ENCODE measurements at places on chromosomes 3 and 15.

- DNase-seq: no peak
Observed at GRCh38 chr15:101391431-101391830, 96.4 kb upstream of the SNRPA1 start.

GRCh38 chr3:187744169-187745151 is 808 bp downstream of the BCL6 start:
- peak; percentile 30 for DNase-seq

GRCh38 chr3:44104043-44104442 is 137.6 kb upstream of the TOPAZ1 start:
- no peak for DNase-seq

DNA sequence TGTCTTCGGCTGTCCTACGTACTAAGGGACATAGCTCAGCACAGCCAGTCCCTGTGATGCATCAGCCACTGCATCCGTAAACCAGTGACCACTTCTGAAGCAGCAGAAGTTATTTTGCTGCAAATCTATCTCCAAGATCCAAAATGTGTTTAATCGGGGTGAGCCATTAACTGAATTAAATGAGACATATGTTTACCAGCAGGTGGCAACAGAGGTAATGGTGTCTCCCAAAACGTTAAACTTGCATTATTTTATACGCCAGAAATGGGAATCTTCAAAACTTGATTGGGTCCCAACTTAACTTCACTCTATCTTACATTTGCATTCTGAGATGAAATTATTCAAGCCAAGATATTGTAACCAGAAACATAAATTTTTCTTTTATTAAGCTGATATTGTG is 75.3 kb upstream of the BOC start:
- DNase-seq: no peak

DNA sequence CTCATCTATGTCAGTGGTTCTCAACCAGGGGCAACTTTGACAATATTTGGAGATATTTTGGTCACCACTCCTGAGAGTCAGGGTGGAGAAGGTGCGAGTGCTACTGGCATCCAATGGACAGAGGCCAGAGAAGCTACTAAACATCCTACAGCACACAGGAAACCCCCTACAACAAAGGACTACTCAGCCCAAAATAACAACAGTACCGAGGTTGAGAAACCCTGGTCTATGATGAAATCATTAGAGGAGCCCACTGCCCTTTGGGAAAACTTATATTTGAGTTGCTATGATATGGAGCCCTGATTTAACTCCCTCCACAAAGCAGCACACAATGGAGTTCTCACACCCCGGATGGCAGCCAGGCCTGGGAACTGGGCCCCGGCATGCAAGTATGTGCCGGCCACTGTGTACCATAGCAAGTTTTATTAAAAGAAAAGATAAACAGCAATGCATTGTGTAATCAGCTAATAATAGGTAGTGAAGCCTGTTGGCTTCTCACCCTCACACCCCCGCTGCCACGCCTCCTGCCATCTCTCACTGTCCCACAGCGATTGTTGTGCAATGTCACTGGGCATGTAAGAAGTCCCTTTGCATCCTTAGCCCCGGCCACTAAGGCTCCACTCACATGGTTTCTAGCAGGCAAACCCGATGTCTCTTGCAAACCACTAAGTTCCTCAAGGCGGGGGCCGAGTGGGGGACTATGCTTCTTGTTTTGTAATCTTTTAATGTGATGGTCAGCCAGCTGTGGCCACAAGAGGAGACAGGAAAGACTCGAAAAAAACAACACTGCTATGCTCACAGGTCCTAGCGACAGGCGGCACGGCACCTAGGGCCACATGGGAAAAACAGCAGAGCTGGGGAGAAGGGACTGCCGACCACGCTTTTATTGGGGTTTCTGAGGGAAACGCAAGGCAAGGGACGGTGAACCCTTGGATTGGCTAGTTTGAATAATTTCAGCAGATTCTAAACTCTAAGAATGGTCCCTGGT is 110.0 kb downstream of the AQP9 start:
- DNase-seq: no peak

DNA sequence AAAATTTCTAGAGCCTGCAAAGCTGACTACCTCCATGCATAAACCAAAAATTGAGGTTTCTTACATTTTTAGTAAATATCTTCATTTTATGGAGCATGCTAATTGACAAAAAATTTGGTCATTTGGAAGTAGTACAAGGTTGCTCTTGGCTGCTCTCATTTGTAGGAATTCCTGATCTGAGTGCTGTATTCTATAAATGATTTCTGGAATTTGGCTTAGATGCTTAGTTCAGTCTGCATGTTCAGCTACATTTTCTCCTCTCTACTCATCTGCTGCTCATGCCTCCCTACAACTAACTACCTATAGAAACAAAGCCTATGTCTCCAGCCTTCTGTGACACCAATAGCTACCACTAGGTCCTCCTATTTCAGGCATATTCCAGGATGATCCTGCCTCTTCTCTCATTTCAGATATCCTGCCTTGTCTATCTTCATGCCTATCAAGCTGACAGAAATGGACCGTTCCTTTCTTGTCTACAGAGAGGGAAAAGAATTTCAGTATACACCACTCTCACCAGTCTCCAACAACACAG is 901.1 kb downstream of the TBL1XR1 start:
- DNase-seq: no peak

- no peak for DNase-seq
Observed at GRCh38 chr3:134931045-134931785, 136.2 kb downstream of the EPHB1 start.

DNA sequence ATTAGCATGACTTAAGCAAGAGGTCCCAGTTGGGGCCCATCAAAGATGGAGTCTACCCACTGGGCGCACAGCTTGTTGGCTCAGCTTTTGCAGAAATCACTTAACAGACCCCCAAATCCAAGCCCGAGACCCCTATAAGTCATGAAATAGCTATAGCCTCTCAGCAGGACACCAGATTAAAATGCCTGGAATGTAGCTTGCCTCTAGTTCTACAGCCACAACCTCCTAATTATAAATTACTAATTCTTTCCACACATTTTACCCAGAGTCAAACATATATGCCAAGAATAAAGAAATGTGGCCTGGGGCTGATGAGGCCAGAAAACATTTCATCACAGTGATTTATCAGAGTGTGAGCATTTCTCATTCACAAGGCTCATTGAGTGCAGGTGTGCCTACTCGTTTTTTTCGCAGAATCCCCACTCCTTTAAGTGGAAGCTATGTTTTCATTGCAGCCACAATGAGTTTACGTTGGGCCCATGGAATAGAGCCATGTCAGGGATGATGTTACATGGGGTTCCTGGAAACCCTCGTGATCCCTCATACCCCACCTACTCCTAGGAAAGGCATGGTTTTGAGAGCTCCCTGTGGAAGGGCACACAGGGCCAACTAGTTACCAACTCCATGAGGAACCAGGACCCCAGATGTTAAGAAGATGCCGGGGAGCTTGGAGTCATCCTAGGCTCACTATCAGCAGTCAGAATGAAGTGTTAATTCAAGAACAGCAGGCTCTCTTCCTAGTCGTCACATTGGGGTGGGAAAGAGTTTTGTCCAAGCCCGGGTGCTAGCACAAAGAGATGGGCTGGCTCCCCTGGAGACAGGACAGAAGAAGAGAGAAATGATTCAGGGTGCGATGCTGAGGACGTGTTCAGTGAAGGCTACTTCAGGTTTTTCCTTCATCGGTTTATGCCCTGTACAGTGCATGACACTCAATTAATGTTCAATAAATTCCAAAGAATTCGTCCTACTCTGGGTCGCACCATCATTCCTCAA is 90.2 kb upstream of the ABHD17C start:
- DNase-seq: no peak

GRCh38 chr3:106715286-106715685 is 662.0 kb upstream of the CCDC54 start:
- DNase-seq: no peak

DNA sequence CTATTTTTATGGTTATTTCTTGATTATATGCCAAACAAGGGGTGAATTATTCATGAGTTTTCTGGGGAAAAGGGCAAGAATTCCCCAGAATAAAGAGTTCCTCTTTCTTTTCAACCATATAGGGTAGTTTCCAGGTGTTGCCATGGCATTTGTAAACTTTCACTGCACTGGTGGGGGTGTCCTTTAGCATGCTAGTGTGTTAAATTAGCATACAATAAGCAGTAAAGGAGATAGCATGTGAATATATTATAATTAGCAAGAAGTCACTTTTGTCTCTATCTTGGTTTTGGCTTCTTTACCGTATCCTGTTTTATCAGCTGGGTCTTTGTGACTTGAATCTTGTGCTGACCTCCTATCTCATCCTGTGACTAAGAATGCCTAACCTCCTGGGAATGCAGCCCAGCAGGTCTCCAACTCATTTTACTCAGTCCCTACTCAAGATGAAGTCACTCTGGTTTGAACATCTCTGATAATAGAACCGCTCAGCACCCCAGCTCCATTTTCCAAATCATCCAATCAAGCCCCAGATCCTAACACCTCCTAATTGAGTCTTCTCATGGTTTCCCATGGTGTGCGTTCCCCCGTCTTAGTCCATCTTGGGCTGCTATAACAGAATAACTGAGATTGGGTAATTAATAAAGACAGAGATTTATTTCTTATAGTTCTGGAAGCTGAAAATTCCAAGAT is 3.4 kb upstream of the SELENOT start:
- DNase-seq: peak; percentile 67

- DNase-seq: no peak
Observed at GRCh38 chr3:113212150-113212843, 940 bp downstream of the BOC start.

- peak; percentile 43 for DNase-seq
Observed at GRCh38 chr15:80695099-80695910, at the start of gene ABHD17C. Gene ABHD17C, plus strand, starts transcription at chr15:80695310. Its CDS starts 120 bp downstream, at chr15:80695430.

- DNase-seq: no peak
Observed at GRCh38 chr15:77417602-77418001, 2.3 kb downstream of the PEAK1 start.

DNA sequence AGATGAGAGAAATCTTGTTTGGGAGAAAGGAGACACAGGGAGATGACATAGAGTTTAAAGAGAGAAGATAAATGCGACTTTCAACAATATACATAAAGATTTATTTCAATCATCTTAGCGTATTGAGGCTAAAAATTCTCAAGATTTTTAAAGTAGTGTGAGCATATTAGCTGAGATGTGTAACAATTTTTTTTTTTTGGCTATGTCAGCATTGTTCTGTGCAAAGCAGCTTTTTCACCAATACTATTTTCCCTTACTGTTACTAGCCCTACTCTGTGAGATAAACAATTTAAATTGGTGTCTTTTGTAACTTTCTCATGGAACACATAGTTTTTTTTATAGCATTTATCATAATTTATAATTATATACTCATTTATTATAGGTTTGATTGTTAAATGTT is 185.2 kb upstream of the ZNF385D start:
- DNase-seq: no peak

DNA sequence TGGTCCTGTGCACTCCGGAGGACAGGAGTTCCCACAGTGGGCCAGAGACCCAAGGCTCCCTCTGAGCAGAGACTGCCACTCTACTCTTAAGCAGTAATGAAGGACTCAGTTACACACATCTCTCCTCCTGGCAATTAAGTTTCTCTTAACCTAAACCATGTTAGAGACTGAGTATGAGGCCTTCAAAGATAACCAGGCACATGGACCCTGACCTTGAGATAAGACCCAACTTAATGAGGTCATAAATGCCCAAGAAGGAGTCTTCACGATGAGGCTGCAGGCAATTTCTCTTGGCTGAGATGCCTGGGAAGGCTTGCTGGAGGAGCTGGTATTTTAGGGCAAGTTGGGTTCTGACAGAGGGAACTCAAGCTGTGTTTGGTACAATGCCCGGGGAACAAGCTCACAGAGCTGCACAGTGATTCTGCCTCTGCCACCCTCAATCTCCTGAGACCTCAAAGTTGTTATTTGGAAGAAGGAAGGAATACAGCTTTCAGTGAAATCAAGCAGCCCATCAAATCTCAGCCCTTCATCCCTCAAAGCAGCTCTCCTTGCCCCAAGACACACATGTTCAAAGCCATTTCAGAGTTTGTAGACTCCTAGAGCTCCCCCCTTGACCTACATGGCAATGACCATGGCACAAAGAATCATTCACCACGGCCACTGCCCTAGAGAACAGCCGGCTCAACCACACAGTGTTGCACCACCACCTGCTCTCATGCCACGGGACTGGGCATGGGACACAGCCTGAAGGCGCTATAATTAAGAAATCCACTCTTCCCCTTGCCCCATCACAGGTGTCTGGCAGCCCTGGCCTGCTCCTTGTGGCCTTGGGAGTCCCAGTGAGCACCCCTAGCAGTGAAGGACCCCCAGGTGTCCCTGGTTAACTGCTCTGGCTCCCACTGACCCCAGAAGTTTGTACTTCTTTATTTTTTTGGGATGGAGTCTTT is 7.1 kb downstream of the RMDN3 start:
- no peak for DNase-seq

DNA sequence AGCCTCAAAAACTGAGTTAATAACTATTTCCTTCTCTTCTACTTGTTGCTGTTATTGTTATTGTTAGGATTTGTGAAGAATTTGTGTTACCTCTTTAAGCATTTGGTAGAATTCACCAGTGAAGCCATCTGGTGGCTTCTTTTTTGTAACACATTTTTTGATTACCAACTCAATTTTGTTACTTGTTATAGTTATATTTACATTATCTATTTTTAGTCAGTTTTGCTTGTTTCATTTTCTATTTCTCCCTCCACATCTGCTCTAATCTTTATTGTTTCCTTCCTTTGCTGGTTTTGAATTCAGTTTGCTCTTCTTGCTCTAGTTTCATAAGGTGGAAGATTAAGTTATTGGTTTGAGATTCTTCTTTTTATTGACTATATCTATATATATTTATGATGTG is 3.7 kb upstream of the SLC9C1 start:
- no peak for DNase-seq

DNA sequence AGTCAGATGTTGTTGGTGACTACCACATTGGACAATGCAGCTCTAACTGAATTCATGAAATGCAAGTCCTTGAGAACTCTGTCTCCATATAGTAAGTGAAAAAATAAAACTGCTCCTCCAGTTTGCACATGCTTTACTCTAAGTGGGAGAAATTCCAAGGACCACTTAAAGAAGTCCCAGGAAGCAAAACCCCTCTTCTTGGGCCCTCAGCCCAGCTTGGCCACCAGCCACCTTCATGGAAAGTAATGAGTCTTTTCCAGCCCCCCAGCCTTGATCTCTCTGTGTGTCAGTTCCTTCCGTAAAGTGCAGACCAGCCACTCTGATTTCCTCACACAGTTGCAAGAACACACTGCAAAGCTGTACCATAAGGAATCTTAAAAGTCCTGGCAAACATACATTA is 34.5 kb downstream of the DAPK2 start:
- DNase-seq: no peak

GRCh38 chr3:65144791-65145351 is 457.1 kb upstream of the ADAMTS9 start:
- DNase-seq: no peak

DNA sequence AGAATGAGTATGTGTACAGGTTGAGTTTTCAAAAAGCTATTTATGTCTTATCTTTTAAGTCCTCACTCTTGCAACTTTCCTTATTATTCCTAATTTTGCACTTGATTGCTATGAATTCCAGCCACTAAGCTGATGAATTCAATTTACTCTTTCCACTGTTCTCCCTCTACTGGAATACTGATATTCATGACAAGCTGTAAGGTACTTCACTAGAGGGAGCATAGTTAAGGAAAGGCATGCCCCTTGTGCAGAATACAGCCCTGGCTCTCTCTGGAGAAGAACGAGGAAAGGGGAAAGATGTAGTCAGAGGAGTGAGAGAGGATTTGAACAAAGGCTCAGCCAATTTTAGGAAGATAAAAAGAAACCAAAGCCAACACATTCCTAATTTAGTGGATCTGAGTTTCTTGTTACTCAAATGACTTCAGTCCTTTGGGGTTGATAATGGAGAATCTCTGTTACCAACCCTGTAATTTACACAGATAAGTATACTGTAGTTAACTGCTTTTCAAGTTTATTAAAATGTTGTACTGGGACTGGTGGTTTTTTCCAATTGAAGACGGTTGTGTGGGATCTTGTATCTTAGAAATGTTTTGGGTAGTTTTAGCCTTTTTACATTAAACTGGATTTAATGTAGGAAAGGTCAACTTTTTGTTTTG is 4.0 kb downstream of the SCAANT1 start:
- no peak for DNase-seq
